Kidney (tissue), 22 donors: ENCODE measurements at places on chromosomes 6 and 20. TPM values are rescaled to one million over a fixed set of nuclear protein-coding genes. Genes with fewer than 3 reads are reported as not detected.

SLC22A3 gene
- 6.4 TPM for total RNA-seq

ECT2L gene
- 0.13 TPM for total RNA-seq

TMEM200A gene
- 17.9 TPM for total RNA-seq

ZNF391 gene
- 5.4 TPM for total RNA-seq

ZC3H12D gene
- total RNA-seq = 3.7 TPM

ZNF335 gene
- total RNA-seq = 22.3 TPM

SIGLEC1 gene
- total RNA-seq = 20.2 TPM

TMEM170B gene
- 3.7 TPM for total RNA-seq

SAPCD1 gene
- 6.5 TPM for total RNA-seq

TSBP1 gene
- not detected for total RNA-seq

PHF3 gene
- 58.3 TPM for total RNA-seq

AKAP7 gene
- total RNA-seq = 12.0 TPM

HLA-DQA1 gene
- 63.5 TPM for total RNA-seq

OXT gene
- total RNA-seq = not detected

CCDC167 gene
- total RNA-seq = 15.7 TPM

CST9 gene
- not detected for total RNA-seq

IL17A gene
- not detected for total RNA-seq

RUNX2 gene
- 4.7 TPM for total RNA-seq

ENPP5 gene
- total RNA-seq = 21.5 TPM

ADGRF1 gene
- 58.8 TPM for total RNA-seq

LY86 gene
- 6.1 TPM for total RNA-seq

NEU1 gene
- 66.9 TPM for total RNA-seq

ANGPT4 gene
- 0.57 TPM for total RNA-seq

TRIM40 gene
- total RNA-seq = not detected

NNAT gene
- total RNA-seq = 0.25 TPM

SIRPB1 gene
- 8.2 TPM for total RNA-seq

BTN2A1 gene
- 19.1 TPM for total RNA-seq

MANEA gene
- 15.6 TPM for total RNA-seq

GMPR gene
- total RNA-seq = 51.4 TPM

WFDC10B gene
- total RNA-seq = 0.60 TPM

CST8 gene
- total RNA-seq = not detected

FAM209B gene
- not detected for total RNA-seq

TSPO2 gene
- total RNA-seq = 0.44 TPM

POU5F1 gene
- 19.9 TPM for total RNA-seq

FLOT1 gene
- 227 TPM for total RNA-seq

DSE gene
- 47.7 TPM for total RNA-seq

ADISSP gene
- 26.3 TPM for total RNA-seq

RGS17 gene
- 0.28 TPM for total RNA-seq

DUSP15 gene
- 13.2 TPM for total RNA-seq

GRIK2 gene
- total RNA-seq = 0.82 TPM

BMP7 gene
- 1.6 TPM for total RNA-seq

PRDM13 gene
- total RNA-seq = not detected

HTR1E gene
- total RNA-seq = not detected

SLC22A1 gene
- total RNA-seq = 2.3 TPM

RSPO4 gene
- 0.13 TPM for total RNA-seq

PLCB4 gene
- total RNA-seq = 17.7 TPM

CTCFL gene
- total RNA-seq = not detected

TGM3 gene
- 0.13 TPM for total RNA-seq

LCA5 gene
- 4.8 TPM for total RNA-seq

PCK1 gene
- 29.7 TPM for total RNA-seq

RFX6 gene
- total RNA-seq = not detected

TMEM244 gene
- not detected for total RNA-seq

ELOVL2 gene
- 0.79 TPM for total RNA-seq

CD40 gene
- total RNA-seq = 25.2 TPM
